ENCODE measurements at places on chromosomes 11 and 22.

DNA sequence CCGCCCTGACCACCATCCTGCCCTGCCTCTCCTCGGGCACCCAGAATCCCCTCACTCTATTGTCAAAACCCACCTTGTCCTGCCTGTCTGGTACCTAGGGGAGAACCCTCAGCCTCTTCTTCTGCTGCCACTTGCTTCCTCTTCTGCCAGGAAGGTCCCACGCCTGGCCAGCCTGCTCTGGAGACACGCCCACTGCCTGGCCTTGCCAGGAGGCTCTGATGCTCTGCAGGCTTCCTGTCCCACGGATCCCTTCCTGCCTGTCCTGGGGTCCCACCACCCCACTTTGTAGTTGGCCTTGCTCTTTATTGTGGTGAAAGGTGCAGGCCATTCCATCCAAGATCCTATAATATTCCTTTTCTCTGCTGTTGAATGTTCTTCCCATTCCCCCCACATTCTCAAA, 63.4 kb downstream of the BMAL1 start:
- no peak for DNase-seq

GRCh38 chr11:18367431-18367830, 26.9 kb upstream of the LDHA start:
- DNase-seq, result no peak

GRCh38 chr22:42243802-42244060, 26.7 kb downstream of the TCF20 start:
- no peak for DNase-seq

GRCh38 chr11:129595038-129595962, 219.7 kb downstream of the BARX2 start:
- DNase-seq, result no peak

DNA sequence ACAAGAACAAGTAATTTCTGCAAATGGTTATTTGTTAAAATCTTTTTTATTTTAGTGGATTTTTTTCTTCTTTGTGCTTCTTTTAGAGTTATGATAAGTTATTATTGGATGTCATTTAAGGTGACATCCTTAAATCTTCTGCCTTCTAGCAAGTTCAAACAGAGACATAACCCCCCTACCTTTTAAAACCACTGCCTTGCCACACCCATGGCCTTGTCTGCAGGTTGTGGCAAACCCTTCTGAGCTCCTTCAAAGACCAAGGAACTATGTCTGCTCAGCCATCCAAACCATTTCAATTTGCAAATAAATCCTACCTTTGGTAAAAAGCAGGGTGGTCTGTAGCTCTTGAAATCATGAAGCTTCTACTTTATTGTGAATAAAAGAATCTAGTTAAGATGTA, 241.6 kb downstream of the FAM76B start:
- no peak for DNase-seq

- DNase-seq, result no peak
Observed at GRCh38 chr22:38352436-38352835, 35.2 kb upstream of the CSNK1E start.

DNA sequence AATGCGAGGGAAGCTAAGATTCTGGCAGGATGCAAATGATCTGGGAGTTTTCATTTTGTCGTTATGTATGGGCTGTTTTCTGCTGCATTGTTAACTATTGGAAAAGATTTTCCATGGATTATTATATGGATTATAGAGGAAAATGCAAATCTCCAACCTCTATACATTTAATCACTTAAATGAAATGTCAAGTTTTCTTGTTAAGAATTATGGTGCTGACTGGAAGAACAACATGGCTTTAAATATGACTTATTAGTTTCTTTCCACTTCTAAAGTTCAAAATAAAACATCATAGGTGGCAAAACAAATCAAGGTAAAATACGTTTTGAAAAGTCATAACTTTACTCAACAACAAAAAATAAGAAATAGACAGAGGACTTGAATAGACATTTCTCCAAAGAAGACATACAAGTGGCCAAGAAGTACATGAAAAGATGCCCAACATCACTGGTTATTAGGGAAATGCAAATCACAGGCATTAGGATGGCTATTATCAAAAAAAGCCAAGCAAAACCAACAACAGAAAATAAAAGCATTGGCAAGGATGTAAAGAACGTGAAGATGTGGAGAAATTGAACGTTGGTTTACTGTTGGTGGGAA, 56.2 kb upstream of the CLDN5 start:
- no peak for DNase-seq

- DNase-seq, result no peak
Observed at GRCh38 chr11:107457205-107457557, 444 bp downstream of the CWF19L2 start.

- no peak for DNase-seq
Observed at GRCh38 chr11:19437760-19438159, 197.0 kb upstream of the E2F8 start.

GRCh38 chr22:26576026-26576680, 13.8 kb downstream of the TPST2 start:
- DNase-seq, result no peak

- DNase-seq, result no peak
Observed at GRCh38 chr11:12381875-12382274, 4.5 kb downstream of the PARVA start.

GRCh38 chr22:40479126-40479800, 108.9 kb downstream of the SGSM3 start:
- no peak for DNase-seq

- no peak for DNase-seq
Observed at GRCh38 chr11:45248501-45249011, 37.6 kb downstream of the SYT13 start.

GRCh38 chr11:65376138-65376713, 6.2 kb downstream of the SLC25A45 start:
- DNase-seq, result no peak

DNA sequence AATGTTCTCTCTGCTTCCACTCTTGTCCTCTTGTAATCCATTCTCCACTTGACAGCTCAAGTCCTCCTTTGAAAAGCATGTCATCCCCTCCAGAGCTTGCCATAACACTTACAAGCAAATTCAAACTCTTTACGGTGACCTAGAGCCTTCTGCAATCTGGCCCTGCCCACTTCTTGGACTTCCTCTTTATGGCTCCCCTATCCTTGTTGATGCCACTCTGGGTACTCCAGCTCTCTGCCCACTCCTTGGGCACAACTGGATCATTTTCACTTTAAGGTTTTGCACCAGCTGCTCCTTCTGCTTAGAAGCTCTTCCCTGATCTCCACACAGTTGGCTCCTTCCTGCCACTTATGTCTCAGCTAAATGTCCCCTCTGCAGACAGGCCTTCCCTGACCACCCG, 217.9 kb downstream of the DSCAML1 start:
- no peak for DNase-seq

DNA sequence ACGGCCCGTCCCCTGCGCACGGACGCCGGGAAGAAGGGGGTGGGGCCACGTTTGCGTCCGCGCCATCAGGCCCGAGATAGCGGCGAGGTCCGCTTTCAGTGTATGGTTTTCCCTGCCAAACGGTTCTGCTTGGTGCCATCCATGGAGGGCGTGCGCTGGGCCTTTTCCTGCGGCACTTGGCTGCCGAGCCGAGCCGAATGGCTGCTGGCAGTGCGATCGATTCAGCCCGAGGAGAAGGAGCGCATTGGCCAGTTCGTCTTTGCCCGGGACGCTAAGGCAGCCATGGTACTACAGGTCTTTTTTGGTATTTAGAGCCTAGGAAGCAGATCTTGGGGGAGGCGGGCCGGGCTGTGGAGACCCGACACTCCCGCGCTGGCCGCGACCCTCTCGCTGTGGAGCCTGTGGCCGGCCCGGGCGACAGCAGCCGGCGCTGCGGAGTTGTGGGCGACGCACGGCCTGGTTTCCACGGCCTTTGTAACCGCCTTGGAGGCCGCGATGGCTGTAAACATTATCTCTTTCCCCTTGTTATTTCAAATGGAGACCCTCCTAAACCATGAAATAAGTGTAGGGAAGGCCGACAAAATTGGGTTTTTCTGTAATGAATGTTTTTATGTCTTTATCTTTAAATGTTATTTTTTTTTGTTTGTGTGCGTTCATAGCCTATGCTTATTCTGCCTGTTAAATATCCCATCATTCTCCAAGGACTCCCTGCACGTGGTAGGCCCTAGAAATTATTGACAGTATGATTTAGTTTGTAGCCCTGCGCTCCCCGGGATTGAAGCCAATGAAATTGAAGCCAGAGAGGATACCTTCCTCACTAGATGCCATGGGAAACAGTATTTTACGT, at the start of gene AASDHPPT:
TSS of gene AASDHPPT (plus strand) at position 54 of the 847 bp plus-strand sequence. CDS start at position 103, 49 bp downstream.
- DNase-seq, result no peak

DNA sequence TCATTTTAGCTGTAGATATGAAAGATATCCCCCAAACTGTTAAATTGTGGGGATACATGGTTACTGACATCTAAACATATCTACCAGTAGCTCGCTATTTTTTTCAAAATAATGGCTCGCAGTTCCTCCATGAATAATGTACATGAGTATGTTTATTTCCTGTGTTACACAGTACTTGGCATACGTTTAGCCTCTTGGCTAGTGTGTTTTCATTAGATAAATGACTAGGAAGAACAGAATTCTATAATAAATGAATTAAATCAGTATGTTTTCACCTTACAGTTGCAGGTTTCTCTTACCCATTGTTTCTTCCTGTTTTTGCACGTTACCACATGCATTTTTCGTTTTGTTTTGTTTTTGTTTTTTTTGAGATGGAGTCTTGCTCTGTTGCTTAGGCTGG, 21.8 kb downstream of the RNF169 start:
- DNase-seq, result no peak

GRCh38 chr22:41290262-41291221, 4.6 kb upstream of the RANGAP1 start:
- no peak for DNase-seq

DNA sequence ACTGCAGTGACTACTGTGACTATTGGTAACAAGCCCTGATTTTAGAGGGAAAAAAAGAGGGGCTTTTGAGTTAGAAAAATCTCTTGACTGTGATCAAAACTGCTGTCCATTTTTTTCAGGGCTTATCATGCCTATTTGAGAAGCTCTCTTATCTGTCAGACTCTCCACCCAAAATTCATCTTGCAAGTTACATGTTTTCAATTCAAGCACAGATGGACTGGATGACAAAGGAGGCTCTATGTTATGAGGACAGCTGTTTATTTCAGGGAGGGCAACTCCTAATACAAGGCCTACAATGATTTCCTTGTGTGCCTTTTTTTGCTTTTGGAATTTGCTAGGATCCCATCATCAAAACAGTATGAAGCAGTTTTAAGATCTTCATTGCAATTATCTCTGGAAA, 35.2 kb upstream of the USP47 start:
- DNase-seq, result no peak

DNA sequence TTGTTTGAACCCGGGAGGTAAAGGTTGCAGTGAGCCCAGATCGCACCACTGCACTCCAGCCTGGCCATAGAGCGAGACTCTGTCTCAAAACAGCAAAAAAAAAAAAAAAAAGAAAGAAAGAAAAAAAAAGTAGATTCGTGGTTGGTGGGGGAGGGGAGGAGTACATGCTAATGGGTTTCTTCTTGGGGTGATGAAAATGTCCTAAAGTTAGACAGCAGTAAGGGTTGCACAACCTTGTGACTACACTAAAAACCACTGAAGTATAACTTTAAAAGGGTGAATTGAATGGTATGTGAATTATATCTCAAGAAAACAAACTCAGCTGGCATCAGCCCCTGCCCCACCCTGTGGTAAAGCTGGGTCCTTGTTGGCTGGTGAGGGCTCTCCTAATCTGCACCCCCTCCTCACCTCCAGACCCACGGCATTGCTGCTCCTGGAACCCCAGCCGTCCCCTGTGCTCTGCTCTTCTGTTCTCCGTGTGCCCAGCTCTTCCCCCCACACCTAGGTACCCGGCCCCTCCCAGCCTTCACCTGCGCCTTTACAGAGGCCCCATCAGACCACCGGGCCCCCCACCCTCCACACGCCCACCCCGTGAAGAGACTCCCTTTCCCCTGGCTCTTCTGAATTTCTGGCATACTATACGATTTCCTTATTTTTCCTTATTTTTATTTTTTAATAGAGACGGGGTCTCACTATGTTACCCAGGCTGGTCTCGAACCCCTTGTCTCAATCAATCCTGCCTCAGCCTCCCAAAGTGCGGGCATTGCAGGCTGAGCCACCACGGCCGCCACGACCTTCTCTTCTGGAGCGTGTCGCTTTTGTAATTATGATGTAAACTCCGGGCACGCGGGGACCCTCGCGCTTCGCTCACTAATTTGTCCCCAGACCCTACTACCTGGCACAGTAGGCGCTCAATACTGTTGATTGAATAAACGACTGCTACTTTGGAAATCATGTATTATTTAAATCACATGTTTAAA, 924 bp upstream of the FADD start:
- DNase-seq, result no peak

- no peak for DNase-seq
Observed at GRCh38 chr11:103266167-103266831, 157.1 kb downstream of the DYNC2H1 start.

GRCh38 chr22:35840302-35840739, 122.6 kb downstream of the APOL5 start:
- DNase-seq, result no peak

DNA sequence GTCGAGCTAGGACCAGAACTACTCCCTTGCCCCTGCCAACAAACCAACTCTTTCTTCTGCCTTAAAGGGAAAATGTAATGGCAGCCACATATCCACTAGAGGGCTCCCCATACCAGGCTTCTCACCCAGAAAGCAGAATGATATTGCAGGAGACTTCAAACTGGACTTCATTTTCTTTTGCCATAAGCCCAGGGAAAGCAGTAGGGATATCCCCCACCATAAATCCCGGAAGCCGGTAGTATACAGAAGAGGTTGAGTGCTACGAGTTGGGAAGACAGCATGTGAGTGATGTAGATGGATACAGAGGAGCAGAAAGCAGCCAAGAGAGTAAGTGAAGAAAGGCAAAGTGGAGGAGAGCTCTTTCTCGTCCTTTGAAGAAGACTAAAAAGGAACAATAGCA, 12.1 kb downstream of the PLAAT5 start:
- peak; percentile 11 for DNase-seq

DNA sequence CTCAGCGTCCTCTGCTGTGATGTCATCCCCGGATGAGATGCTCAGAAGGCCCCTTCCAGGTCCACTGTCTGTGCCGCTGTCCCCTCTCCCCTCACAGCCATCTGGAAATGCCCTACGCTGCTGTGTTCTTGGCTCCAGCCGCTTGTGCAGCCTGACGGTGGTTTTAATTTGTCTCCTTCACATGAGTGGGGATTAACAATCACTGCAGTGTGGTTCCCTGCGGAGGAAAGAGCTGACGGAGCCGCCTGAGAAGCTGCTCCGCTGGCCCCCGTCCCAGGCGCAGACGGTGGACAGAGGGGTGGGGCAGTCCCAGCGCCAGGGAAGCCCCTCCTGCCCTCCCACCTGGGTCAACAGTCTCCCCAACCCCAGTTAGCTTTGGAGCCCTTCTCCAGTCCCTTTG, 67.5 kb upstream of the PHF21B start:
- no peak for DNase-seq

DNA sequence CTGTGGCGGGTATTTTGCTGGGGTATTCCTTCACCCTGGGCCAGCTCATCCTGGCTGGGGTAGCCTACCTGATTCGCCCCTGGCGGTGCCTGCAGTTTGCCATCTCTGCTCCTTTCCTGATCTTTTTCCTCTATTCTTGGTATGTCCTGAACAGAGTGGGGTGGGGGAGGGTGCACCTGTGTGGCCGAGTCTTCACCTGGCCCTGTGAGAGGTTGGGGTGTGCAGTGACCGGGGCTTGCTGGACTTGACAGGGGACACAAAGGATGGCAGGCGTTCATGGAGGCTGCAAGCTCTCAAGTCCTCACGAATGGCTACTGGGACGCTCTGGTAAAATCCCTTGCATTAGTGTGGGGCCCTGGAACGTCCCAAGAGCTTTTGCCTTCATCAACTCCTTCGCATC, 39.3 kb downstream of the CAPN1 start:
- DNase-seq, result no peak

- DNase-seq, result no peak
Observed at GRCh38 chr11:65541093-65541982, 16.5 kb downstream of the SCYL1 start.

All from activated CD8-positive, alpha-beta memory T cell treated with anti-CD3 and anti-CD28 coated beads for 1 hour (primary cell).